ENCODE measurements at places on chromosomes 7 and 10. TPM values are rescaled to one million over a fixed set of nuclear protein-coding genes. Genes with fewer than 3 reads are reported as not detected.

DNA sequence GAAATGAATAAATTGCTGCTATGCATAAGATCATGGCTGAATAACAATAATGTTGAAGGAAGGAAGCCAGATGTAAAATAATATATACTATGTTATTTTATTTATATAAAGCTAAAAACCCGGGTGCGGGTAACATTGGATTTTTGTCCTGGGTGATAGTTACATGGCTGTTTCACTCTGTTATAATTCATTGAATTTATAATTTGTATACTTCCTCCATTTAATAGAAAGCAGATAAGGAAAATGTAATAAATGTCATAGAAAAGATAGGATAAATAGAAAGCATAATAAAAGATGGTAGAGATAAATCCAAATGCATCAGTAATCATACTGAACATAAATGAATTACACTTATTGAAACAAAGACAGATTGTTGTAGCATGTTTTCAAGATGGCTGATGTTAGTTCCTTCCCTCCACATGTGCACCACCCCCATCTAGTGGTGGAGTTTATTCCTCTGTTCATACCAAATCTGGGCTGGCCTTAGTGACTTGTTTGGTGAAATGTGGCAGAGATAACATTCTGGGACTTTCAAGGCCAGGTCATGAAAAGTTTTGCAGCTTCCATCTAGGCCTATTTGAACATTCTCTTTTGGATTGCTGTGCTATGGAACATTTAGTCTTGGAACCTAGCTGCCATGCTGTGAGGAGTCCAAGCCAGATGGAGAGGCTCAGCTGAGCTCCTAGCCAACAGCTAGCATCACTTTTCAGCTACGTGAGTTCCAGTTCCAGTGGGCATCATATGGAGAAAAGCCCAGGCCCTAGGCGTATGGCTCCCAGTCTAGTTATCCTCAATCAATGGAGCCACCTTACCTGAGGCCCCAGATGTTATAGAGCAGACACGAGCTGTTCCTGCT, 46.9 kb downstream of the AHCYL2 start:
- no peak overlapping the region for H3K4me3 ChIP-seq
- no peaks in the 10 kb centered on the region for H3K27me3 ChIP-seq
- H3K27ac ChIP-seq, result no peak overlapping the region
- H3K4me1 ChIP-seq, result no peaks in the 10 kb centered on the region

The TCF7L2 gene
- 6.7 TPM for total RNA-seq

DNA sequence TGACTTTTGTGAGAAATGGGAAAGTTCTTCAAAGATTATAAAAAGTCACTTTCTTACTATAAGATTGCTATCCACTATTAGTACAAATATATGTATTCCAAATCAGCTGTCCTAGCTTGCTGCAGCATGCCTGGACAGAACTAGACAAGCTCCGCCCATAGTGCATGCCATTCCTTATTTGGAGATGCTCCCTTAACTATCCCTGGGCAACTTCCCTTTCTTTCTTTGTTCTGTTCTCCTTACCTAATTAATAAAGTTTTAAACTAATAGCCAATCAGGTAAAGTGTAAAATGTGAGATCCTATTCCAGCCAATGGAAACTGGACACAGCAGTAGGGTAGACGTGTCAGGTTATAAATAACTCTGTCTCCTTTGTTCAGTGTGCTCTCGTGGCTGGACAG, 281.9 kb downstream of the CAMK1D start:
- H3K27ac ChIP-seq, result no peak overlapping the region
- H3K4me1 ChIP-seq, result no peaks in the 10 kb centered on the region
- no peak for DNase-seq
- H3K4me3 ChIP-seq, result no peak overlapping the region
- no peaks in the 10 kb centered on the region for H3K27me3 ChIP-seq
- H3K36me3 ChIP-seq, result no peaks in the 10 kb centered on the region

DNA sequence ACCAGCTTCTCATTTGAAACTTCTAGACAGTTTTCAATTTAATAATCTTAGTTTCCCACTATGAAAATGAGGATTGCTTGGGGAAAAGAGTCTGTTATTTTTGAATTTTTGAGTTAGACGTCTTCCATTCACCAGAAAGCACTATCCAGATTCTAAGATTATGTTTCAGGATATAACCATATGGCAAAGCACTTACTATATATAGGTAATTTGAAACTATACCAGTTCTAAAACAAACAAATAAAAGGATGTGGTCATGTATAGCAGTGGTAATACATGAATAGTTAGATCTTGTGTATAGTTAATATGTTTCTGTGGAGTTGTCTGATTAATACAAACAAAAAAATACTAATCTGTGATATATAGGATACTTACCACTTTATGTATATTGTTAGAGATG, 320.0 kb downstream of the EXOC4 start:
- H3K36me3 ChIP-seq, result no peaks in the 10 kb centered on the region
- no peaks in the 10 kb centered on the region for H3K27me3 ChIP-seq
- H3K27ac ChIP-seq, result no peak overlapping the region
- H3K4me1 ChIP-seq, result no peaks in the 10 kb centered on the region
- H3K4me3 ChIP-seq, result no peak overlapping the region

DNA sequence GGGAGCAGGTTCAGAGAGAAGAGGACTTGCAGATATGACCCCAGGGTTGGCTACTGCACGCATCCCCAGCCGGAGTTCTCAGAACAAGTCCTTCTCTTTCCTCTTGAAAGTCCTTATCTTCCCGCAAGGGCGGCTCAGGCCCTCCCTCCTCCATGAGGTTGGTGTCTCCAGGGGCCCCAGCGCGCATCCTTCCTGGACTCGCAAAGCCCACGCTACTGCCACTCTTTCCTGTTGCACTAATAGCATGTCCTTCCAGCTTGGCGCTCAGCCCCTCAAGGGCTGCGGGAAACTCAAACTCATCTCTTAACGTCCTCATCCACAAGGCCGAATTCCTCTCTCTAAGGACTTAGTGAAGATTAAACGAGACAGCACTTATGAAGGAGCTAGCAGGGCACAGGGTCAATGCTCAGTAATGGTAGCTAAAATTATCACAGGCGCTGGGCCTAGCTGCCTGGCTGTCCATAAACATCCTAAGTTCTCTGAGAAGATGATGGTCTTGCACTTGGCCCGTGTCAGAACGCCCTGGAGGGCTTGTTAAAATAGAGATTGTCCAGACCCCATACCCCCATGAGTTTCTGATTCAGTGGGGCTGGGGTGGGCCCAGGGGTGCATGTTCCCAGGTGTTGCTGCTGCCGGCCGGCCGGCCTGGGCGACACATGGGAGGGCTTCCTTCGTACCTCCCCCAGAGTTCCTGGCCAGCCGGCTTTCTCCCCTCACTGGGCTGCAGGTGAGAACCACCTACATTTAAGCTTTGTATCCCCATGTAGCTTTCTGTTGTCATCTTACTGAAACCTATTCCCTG, 261.4 kb downstream of the COBL start:
- no peak for DNase-seq
- H3K36me3 ChIP-seq, result no peaks in the 10 kb centered on the region
- H3K27ac ChIP-seq, result no peak overlapping the region
- no peaks in the 10 kb centered on the region for H3K27me3 ChIP-seq
- H3K4me1 ChIP-seq, result no peaks in the 10 kb centered on the region

GRCh38 chr7:104225451-104225850, 17.6 kb upstream of the ORC5 start:
- DNase-seq, result no peak
- H3K27ac ChIP-seq, result no peak overlapping the region
- no peaks in the 10 kb centered on the region for H3K36me3 ChIP-seq

DNA sequence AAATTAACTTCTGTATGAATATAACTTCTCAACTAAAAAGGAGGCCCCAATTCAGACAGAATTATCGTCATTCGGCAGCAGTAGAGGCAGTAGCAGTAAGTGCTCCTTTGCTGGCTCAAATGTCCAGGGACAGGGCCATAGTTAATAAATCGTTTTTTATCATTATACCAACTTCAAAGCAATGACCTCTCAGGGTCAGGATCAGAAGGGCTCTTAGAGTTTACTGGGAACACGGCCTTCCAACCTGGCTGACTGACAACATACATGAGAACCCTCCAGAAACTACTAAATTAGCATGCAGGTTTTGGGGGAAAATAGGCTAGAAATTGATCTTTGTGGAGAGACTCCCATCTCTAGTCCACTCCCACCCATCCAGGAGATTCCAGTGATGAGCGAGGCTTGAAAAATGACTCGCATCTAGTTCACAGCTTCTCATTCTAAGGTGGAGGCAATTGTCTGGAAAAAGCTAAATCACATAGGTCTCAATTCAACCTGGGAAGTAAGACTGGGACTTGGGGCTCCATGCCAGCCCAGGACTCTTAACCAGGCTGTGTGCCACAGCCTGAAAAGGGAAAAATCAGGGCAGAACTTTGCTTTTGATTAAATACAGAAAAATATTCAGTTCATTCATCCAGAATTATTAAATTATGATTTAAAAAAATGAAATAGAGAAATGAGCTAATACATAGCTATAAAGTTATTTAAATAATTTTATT, 84.6 kb downstream of the ABLIM1 start:
- no peaks in the 10 kb centered on the region for H3K27me3 ChIP-seq
- peaks cover 2% of the 10 kb centered on the region for H3K36me3 ChIP-seq
- peaks cover 45% of the 10 kb centered on the region for H3K4me1 ChIP-seq
- no peak overlapping the region for H3K4me3 ChIP-seq
- peak overlapping the region; percentile 43 for H3K27ac ChIP-seq
- no peak for DNase-seq

The ABCA13 gene
- not detected for total RNA-seq
